ENCODE measurements at places on chromosomes 1 and 21. TPM values are rescaled to one million over a fixed set of nuclear protein-coding genes. Genes with fewer than 3 reads are reported as not detected.

SH2D1B gene
- 1.5 TPM for polyA plus RNA-seq

PROK1 gene
- 0.07 TPM for polyA plus RNA-seq

MTARC2 gene
- 31.8 TPM for polyA plus RNA-seq

LRRC38 gene
- polyA plus RNA-seq = 0.09 TPM

OR2T2 gene
- polyA plus RNA-seq = not detected

SLC35F3 gene
- 0.07 TPM for polyA plus RNA-seq

Measured in small intestine (tissue), 16 donors.